ENCODE measurements at places on chromosomes 1 and 21.

- no peak for DNase-seq
Observed at GRCh38 chr1:42735056-42735455, 5.0 kb downstream of the CLDN19 start.

GRCh38 chr1:247576514-247576913, 11.6 kb upstream of the OR2G2 start:
- DNase-seq = no peak

DNA sequence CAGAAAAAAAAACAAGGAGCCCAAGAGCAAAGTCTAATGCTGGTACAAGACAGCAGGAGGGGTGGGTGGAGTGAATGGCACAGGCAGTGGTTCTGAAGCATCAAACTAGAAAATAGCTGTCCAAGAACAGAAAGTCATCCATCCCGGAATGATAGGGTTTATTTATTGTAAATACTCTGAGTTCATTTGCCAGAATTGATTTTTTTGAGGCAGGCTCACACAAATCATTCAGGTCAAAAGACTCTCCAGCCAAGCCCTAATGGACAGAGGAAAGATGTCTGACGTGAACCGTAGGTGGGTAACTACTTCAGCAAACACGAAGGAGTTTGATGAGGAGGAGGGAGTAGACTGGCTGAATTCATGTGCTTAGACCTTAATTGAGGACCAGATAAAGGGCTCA, 13.8 kb upstream of the DISP1 start:
- DNase-seq = no peak

DNA sequence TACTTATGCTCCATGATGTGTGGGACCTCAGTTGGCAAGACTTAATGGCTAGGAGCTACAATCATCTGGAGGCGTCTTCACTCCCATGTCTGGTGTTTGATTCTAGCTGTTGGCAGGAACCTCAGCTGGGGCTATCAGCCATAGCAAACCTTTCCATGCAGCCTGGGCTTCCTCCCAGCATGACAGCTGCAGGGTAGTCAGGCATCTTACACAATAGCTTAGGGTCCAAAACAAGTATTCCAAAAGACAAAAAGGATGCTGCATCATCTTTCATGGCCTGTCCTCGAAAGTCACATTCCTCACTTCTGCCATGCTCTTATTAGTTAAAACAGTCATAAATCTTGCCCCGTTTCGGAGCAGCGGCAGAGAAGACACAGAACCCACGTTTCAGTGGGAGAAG, 90.9 kb downstream of the LRRC8C start:
- no peak for DNase-seq

DNA sequence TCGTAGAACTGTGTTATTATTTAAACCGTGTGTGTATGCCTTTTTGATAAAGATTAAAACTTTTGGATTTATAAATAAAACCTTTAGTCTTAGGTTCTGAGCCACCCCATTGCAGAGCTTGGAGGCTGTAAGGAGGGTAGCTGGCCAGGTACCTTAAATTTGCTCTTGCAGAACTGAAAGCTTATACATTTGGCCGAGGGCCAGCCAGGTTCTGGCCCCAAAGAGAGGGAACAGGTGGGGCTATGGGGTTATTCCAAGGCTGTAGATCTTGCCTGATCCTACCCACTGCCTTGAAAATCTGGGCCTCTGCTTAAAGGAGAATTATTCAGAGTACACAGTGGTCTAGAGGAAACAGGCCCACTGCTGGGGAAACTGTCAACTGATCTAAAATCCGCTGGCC, 59.6 kb downstream of the CAMK2N1 start:
- no peak for DNase-seq

DNA sequence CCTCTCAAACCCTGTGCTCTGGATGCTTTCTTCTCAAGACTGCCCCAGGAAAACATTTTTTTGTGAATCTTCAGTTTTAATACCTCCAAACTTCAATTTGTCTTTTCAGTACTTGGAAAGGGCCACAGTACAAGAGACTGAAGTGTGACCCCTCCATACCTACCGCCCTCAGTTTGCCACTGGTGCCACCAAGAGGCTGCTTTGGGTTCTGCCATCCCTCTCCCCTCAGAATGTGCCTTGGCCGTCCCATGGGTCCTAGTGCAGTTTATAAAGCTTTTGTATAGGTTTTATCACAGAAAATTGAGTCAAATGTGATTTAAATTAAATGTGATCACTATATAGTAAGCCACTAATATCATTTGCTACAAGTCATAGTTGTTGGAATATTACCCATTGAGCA, 60.8 kb upstream of the PGD start:
- DNase-seq = peak; percentile 15

- DNase-seq = no peak
Observed at GRCh38 chr21:28375708-28376385, 616.8 kb downstream of the LTN1 start.

DNA sequence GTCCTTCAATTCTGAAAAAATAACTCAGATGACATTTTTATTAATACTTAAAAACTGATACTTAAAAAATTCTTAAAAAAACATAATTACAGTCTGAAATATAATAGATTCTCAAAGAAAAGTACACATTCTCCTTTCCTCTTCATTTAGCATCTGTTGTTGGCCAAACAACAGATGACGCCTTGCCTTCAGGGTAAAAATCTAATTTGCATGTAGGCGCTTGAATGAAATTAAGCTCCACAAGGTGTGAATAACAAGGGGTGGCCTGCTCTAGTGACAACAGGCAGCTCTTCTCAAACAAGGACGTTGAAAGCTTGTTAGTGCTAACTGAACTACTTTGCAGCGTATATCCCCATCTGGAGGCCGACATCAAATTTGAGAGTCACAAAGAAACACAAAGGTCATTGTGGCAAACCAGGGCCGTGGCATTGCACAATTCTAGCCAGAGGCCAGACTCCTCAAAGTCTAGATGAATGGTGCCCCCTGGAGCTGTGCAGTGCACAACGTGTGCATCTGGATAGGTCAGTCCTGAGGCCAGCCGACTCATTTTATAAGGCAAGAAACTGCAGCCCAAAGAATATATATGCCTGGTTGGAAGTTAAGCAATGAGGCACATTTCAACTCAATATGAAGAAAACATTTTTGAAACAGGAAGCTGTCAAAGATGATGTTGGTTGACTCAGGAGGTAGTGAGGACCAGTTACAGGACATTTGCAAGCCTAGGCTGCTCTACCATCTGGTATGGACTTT, 459.2 kb upstream of the RUNX1 start:
- no peak for DNase-seq

- DNase-seq = no peak
Observed at GRCh38 chr1:17414022-17414421, 25.5 kb downstream of the RCC2 start.

DNA sequence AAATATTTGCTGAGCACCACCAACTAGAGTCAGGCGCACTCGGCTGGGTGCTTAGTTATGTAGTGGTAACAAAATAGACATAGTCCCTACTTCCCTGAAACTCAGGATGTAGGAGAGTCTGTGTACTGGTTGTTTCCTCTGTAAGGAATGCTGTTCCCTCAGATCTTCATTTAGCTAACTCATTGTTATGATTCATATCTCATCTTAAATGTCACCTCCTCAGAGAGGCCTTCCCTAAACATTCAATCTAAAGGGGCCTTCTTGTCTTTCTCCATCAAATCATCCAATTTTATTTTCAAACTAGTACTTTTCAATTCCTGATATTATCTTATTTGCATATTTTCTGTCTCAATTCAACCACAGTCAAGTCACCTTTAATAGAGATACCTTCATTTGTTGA, 132.9 kb downstream of the PIK3R3 start:
- DNase-seq = no peak

GRCh38 chr21:28447462-28447861, 545.2 kb downstream of the LTN1 start:
- no peak for DNase-seq

DNA sequence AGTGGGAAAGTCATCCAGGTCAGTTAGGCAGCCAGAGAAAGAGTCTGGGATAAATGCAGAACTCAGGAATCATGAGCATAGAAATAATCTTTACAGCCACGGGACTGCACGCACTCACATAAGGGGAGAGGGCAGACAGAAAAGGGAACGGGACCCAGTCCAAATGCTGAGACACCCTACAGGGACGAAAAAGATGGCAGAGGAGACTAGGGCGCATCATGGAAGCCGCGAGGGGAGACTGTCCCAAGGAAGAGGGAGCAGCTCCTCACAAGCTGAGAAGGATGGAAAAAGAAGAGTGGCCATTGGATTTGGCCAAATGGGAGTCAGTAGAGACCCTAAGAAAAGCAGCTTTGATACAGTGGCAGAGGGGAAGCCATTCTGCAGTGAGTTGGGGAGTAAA, 102.9 kb upstream of the TLR5 start:
- no peak for DNase-seq

- no peak for DNase-seq
Observed at GRCh38 chr1:71796006-71796405, 486.3 kb downstream of the NEGR1 start.

DNA sequence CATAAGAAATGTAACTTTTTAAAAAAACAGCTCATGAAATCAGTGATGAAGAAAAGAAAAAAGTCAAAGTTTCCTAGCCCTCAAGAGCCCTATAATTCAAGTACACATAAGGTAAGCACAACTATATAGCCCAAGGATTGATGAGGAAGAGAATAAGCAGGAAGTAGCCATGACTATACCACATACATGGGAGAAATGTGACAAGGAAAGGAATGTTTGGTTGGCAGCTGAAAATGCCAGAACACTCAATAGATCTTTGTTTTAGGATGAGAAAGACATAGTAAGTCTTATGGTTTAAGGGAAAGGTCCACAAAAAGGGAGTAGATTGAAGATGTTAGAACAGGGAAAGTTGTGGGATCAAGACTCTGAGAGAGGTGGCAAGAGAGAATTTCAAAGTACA, 5.7 kb downstream of the DOCK7 start:
- DNase-seq = no peak

- DNase-seq = peak; percentile 40
Observed at GRCh38 chr1:40980453-40981121, 1.1 kb downstream of the CTPS1 start.

- DNase-seq = no peak
Observed at GRCh38 chr21:16078382-16078781, 348.6 kb downstream of the USP25 start.

GRCh38 chr1:218809625-218810024, 364.1 kb upstream of the LYPLAL1 start:
- no peak for DNase-seq

- DNase-seq = no peak
Observed at GRCh38 chr1:206709772-206710459, 25.2 kb downstream of the MAPKAPK2 start.

Measured in stimulated activated CD4-positive, alpha-beta T cell treated with anti-CD3 and anti-CD28 coated beads, Interleukin-1b, Interleukin-23, amount 100 ng/mL, for 4 hours (primary cell).